ENCODE measurements at places on chromosomes 3 and 15.

DNA sequence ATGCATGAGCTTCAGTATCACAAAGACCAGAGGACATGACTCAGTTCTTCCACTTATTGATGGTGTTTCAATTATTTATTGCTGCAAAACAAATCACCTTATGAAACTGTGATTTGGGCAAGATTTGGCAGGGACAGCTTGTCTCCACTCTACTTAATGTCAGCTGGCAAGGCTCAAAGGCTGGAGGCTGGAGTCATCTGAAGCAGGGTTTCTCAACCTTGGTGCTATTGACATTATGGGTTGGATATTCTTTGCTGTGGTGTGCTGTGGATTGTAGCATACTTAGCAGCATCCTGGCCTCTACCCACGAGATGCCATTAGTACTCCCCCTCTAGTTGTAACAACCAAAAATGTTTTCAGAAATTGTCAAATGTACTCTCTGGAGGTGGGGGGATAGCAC lies 138.8 kb upstream of the PEX5L start:
- DNase-seq: no peak

DNA sequence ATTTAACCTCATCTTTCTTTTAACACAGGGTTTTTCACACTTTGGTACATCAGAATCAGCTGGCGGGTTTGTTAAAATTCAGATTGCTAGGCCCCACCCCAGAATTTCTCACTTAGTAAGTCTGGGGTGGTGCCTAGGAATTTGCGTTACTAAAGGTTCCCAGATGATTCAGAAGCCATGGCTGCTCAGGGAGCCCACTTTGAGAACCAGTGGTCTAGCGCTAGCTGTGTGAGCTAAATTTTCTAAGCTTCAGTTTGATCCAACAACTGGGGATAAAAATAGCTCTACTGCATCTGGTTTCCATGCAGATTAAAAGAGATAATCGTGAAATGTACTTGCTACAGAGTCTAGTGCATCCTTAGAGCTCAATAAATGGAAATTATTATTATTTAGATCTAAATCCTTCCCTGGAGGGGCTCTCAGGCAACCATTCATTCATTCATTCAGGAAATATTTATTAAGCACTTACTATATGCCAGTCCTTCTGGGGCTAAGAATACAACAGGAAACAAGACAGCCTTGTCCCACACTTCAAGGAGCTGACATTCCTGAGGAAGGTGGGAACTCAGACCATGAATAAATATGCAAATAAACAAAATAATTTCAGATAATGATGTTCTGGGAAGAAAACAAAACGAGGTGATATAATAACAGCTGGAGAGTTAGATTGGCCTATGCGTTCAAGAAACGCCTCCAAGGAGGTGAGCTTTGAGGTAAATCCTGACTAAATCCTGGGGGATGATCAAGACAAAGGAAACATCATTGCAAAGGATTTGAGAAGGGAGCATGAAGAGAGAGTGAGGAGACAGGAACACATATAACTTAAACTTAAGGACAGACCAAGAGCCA lies 3.9 kb upstream of the CIDEC start:
- no peak for DNase-seq

- DNase-seq: no peak
Observed at GRCh38 chr3:197076415-197076814, 46.8 kb upstream of the MELTF start.

GRCh38 chr3:49456466-49456865 lies 13.6 kb upstream of the DAG1 start:
- no peak for DNase-seq

Measured in D341Med (cell line).